CD4-positive, CD25-positive, alpha-beta regulatory T cell (primary cell): ENCODE measurements at places on chromosomes 1 and 21. TPM values are rescaled to one million over a fixed set of nuclear protein-coding genes. Genes with fewer than 3 reads are reported as not detected.
A peak's percentile ranks its signal among the peaks of the same experiment; 100 is the strongest.

GRCh38 chr1:194710671-194711070 is 1524.3 kb upstream of the B3GALT2 start:
- H3K27me3 ChIP-seq: no peaks in the 10 kb centered on the region
- H3K36me3 ChIP-seq: no peaks in the 10 kb centered on the region
- H3K4me3 ChIP-seq: no peak overlapping the region
- no peak overlapping the region for H3K27ac ChIP-seq
- no peak for DNase-seq
- no peaks in the 10 kb centered on the region for H3K4me1 ChIP-seq

- no peak overlapping the region for H3K27ac ChIP-seq
- no peak overlapping the region for H3K4me3 ChIP-seq
- H3K4me1 ChIP-seq: no peaks in the 10 kb centered on the region
- H3K27me3 ChIP-seq: no peaks in the 10 kb centered on the region
- no peaks in the 10 kb centered on the region for H3K36me3 ChIP-seq
Observed at GRCh38 chr1:210695026-210695425, 366.3 kb downstream of the HHAT start.

GRCh38 chr1:236393681-236394481 is at the start of gene EDARADD:
Gene EDARADD, plus strand, starts transcription at chr1:236394286. Its CDS starts 159 bp downstream, at chr1:236394445.
- H3K4me1 ChIP-seq: peaks cover 20% of the 10 kb centered on the region
- DNase-seq: no peak
- no peaks in the 10 kb centered on the region for H3K36me3 ChIP-seq
- peak within 1 kb of the TSS; percentile 53 for H3K27ac ChIP-seq
- H3K27me3 ChIP-seq: peaks cover 7% of the 10 kb centered on the region

GRCh38 chr1:56432166-56432971 is 147.0 kb downstream of the PLPP3 start:
- no peak for DNase-seq
- H3K4me1 ChIP-seq: no peaks in the 10 kb centered on the region
- H3K4me3 ChIP-seq: no peak overlapping the region
- no peaks in the 10 kb centered on the region for H3K36me3 ChIP-seq
- no peaks in the 10 kb centered on the region for H3K27me3 ChIP-seq

OR2T5 gene
- not detected for total RNA-seq

TCHH gene
- total RNA-seq: not detected
